Activated naive CD4-positive, alpha-beta T cell treated with anti-CD3 and anti-CD28 coated beads, Interleukin-2, amount 10 ng/mL, durations not matched to agents 7 days and 5 days (primary cell): ENCODE measurements at places on chromosomes 1 and 21.

- H3K27ac ChIP-seq = no peak overlapping the region
- H3K4me3 ChIP-seq = no peak overlapping the region
- no peaks in the 10 kb centered on the region for H3K4me1 ChIP-seq
- H3K27me3 ChIP-seq = peaks cover 18% of the 10 kb centered on the region
- H3K36me3 ChIP-seq = no peaks in the 10 kb centered on the region
- no peak for DNase-seq
Observed at GRCh38 chr1:192587386-192588266, 12.1 kb downstream of the RGS1 start.

- H3K36me3 ChIP-seq = peaks cover 16% of the 10 kb centered on the region
- H3K27me3 ChIP-seq = no peaks in the 10 kb centered on the region
- no peak overlapping the region for H3K4me3 ChIP-seq
- no peak for DNase-seq
Observed at GRCh38 chr1:15945011-15945831, 30.7 kb downstream of the ZBTB17 start.

GRCh38 chr1:218463194-218464156, 118.3 kb downstream of the TGFB2 start:
- no peak overlapping the region for H3K4me3 ChIP-seq
- H3K27ac ChIP-seq = no peak overlapping the region
- no peak for DNase-seq

- H3K36me3 ChIP-seq = no peaks in the 10 kb centered on the region
- no peak for DNase-seq
- no peaks in the 10 kb centered on the region for H3K4me1 ChIP-seq
- H3K27me3 ChIP-seq = peaks cover 5% of the 10 kb centered on the region
Observed at GRCh38 chr1:117318426-117318825, 48.8 kb upstream of the MAN1A2 start.

GRCh38 chr1:155527677-155528076, 34.9 kb downstream of the ASH1L start:
- H3K4me1 ChIP-seq = peaks cover 14% of the 10 kb centered on the region
- H3K36me3 ChIP-seq = peaks cover 16% of the 10 kb centered on the region
- H3K4me3 ChIP-seq = no peak overlapping the region

GRCh38 chr21:41431788-41432548, 5.9 kb downstream of the MX1 start:
- H3K27ac ChIP-seq = no peak overlapping the region
- no peak overlapping the region for H3K4me3 ChIP-seq
- no peaks in the 10 kb centered on the region for H3K27me3 ChIP-seq
- DNase-seq = no peak
- peaks cover 73% of the 10 kb centered on the region for H3K4me1 ChIP-seq

GRCh38 chr1:171969813-171970212, 128.5 kb downstream of the DNM3 start:
- no peak for DNase-seq
- peaks cover 10% of the 10 kb centered on the region for H3K27me3 ChIP-seq
- no peaks in the 10 kb centered on the region for H3K4me1 ChIP-seq
- no peaks in the 10 kb centered on the region for H3K36me3 ChIP-seq

DNA sequence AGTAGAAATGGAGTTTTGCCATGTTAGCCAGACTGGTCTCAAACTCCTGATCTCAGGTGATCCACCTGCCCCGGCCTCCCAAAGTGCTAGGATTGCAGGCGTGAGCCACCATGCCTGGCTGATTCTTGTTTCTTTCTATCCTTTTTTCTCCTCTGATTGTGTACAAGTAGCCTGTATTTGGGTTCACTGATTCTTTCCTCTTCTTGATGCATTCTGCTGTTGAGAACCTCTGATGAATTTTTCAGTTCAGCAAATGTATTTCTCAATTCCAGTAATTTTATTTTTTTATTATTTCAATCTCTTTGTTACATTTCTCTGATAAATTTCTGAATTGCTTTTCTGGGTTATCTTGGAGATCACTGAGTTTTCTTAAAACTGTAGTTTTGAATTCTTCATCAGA, 58.8 kb downstream of the AXDND1 start:
- H3K4me3 ChIP-seq = no peak overlapping the region
- no peak overlapping the region for H3K27ac ChIP-seq
- no peak for DNase-seq
- no peaks in the 10 kb centered on the region for H3K4me1 ChIP-seq
- no peaks in the 10 kb centered on the region for H3K36me3 ChIP-seq
